Spinal cord (tissue), 10 donors: ENCODE measurements at places on chromosomes 12 and 14.
A peak's percentile ranks its signal among the peaks of the same experiment; 100 is the strongest.

DNA sequence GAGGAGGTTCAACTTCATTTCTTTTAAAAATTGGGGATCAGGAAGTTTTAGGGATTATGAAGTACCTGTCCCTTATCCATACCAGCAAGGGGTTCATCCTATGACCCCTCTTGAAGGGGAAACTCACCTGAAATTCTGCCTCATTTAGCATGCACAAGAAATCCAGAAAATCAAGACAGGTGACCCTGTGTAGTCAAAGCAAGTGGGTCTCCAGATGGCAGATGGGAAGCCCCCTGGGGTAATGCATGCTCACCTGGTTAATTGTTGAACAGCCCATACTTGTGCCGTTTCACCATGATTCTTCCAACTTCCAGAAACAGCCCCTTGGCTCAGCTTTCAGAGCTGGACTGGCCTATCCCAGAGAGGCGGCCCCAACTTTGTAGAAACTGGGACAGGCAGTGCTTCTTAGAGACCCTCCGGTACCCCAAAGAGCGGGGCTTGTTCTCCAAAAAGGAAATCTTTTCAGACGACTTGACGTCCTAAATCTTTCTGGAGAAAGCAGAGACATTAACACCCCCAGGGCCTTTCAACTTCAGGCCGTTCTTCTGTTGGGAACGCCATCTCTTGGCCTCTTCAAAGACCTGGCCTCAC lies 66.3 kb upstream of the ESRRB start:
- DNase-seq = no peak

DNA sequence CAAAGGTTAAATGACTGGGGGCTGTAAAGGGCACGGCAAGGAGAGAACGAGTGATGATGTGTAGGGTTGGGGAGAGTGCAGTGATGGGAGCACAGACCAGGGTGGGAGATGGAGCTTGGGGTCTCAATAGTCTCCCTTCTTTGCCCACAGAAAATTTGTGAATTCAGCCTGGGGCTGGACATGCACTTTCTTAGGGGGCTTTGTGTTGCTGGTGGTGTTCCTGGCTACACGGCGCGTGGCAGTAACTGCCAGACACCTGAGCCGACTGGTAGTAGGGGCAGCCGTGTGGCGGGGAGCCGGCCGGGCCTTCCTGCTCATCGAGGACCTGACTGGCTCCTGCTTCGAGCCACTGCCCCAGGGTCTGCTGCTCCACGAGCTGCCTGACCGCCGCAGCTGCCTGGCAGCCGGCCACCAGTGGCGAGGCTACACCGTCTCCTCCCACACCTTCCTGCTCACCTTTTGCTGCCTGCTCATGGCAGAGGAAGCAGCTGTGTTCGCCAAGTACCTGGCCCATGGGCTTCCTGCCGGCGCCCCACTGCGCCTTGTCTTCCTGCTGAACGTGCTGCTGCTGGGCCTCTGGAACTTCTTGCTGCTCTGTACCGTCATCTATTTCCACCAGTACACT lies 1.7 kb downstream of the FITM1 start:
- no peak for DNase-seq

GRCh38 chr14:68682166-68683103 lies 110.4 kb downstream of the ZFP36L1 start:
- no peak for DNase-seq

GRCh38 chr14:91827746-91828145 lies 39.6 kb downstream of the TC2N start:
- no peak for DNase-seq

DNA sequence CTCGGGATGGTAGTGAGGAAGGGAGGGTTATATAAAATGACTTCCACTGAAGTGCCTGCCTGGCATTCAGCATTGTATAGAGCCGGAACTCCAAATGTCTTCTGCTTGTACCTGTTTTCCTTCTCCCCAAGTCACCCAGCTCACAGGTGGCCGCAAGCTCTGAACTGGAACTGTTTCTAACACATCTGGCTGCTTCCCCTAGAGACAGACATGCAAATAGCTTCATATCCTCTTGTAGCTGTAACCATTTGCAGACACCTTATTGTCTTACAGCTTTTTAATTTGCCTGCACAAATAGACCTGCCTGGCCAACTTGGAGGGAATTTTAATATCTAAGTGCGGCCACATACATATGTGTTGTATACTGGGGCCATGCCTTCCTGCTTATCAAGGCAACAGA lies 126.0 kb downstream of the CHST11 start:
- no peak for DNase-seq

GRCh38 chr14:96901227-96901626 lies 104.0 kb downstream of the VRK1 start:
- DNase-seq = no peak

DNA sequence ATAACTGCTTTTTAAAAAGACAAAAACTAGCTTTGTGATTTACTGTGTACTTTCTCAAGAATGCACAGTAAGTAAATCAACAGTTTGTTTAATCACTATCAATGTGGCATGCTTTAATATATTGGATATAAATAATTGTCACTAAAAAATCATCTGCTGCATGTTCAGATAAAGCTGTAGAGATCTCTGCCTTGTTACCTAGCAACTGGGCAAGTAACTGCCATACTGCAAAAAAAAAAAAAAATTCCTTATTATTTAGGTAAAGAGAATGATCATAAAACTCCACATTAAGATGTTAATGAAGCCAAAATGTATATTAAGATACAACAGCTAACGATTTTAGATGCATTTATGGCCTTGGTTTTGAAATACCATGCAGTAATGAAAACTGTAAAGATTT lies 237.4 kb downstream of the APAF1 start:
- no peak for DNase-seq

GRCh38 chr12:113260636-113261300 lies 39.5 kb downstream of the TPCN1 start:
- no peak for DNase-seq

GRCh38 chr12:96210376-96211055 lies 16.3 kb downstream of the ELK3 start:
- DNase-seq = no peak

DNA sequence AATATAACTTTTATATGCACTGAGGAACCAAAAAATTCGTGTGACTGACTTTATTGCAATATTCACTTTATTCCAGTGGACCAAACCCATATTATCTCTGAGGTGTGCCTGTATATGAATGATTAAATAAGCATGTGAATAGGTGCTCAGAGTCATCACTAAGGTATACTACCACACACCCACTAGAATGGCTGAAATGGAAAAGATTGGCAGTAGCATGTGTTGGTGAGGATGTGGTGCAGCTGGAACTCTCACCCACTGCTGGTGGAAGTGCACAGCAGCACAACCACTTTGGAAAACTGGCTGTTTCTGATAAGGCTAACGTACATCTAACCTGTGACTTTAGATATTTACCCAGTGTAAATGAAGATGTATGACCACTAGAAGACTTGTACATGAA lies 36.8 kb downstream of the GOLGA5 start:
- no peak for DNase-seq

- no peak for DNase-seq
Observed at GRCh38 chr12:64891629-64892028, 67.2 kb downstream of the TBC1D30 start.

DNA sequence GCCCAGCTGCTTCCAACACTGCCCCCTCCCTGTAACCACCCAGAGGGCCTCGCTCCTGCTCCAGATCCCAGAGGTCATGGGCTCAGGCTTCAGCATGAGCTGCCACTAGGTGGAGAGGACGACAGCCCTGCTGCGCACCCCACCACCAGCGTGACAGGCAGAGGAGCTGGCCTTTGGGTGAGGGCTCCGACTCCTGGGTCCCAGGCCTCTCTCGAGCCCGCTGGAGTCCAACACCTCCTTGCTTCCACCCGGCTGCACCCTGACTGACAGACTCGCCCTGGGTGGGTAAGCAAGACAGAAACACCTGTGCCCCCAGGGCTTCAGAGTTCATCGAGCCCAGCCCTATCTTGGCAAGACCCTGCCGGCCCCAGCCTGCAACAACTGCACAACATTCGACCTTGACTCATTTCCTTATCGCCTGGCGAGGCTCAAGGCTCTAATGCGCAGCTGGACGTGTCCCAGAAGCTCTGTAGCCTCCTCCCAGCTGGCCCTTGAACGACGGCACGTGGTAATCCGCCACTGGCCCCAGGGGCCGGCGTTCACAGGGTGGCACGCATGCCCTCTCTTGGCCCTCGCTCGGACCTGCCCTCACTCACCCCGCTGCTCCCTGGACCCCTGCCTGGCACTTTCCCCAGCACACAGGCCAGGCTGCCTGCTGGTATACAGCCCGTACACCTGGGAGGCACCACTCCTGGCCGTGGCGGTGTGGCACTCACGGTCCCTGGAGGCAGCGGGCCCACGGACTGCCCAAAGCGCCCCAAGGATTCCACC lies 28.0 kb downstream of the VPS37B start:
- DNase-seq = no peak

DNA sequence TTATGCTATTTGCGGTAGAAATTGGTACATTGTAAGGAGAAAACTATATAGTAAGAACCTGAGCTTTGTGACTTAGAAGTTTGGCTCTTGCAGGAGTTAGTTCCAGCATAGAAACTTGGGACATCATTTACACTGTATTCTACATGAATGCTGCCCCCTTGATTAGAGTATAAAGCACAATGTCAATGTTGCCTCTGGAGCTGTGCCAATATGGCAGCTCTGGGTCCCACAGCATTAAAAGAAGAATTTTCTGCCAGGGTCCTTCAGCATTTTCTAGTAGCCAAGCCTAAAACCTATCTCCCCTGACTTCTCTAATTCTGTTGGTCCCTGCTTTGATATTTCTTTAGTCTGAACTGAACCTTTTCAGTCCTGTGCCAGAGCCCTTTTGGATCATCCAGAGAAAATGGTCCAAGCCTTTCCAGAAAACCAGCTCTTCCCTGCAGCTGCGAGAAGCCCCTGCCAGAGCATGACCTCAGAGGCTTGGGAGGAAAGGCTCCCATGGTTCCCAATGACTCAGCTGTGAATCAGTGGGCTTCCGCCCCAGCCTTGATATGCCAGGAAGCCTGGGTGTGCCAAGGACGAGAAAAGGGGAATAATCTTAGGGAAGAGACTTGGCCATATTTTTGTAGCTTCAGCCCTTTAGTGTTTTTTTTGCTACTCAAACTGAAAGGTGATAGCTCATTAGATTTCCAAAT lies 43.2 kb downstream of the PLEKHG7 start:
- peak; percentile 46 for DNase-seq

DNA sequence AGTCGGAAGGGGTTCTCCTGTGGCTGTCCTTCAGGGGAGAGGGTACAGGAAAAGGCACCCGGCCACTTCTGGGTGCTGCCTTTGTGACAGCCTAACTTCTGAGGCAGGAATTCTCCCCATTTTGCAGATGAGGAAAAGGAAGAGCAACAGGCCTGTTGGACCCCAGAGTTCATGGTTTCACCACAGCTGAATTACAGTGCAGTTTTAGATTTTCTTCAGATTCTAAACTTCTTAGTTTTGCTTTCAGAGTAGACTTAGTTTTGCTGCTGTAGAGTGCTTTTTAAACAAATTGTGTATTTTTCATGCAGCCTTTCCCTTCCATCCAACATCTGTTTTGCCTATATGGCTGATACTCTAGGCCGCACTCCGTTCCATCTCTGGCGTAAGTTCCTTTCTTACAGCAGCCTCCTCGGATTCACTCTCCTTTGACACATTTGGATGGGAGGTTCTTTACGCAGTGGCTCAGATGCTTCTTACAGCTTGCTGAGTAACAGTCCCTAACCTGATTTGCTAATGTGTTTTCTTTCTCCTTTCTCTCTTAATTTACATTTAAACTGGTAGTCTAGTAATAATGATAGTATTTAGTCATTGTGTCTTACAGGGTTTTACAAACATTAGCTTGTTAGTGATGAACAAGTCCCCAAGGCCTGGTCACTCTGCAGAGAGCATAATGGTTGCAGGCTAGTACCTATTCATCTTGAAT lies 7.8 kb downstream of the TRAF3 start:
- no peak for DNase-seq

- no peak for DNase-seq
Observed at GRCh38 chr14:49895480-49895879, 2.6 kb downstream of the ARF6 start.

- no peak for DNase-seq
Observed at GRCh38 chr14:77006132-77006531, 22.4 kb downstream of the IRF2BPL start.

- no peak for DNase-seq
Observed at GRCh38 chr14:88866305-88866704, 41.9 kb downstream of the TTC8 start.

GRCh38 chr14:45698462-45699134 lies 445.6 kb upstream of the MIS18BP1 start:
- DNase-seq = no peak

GRCh38 chr14:42391146-42391834 lies 784.6 kb downstream of the LRFN5 start:
- no peak for DNase-seq

DNA sequence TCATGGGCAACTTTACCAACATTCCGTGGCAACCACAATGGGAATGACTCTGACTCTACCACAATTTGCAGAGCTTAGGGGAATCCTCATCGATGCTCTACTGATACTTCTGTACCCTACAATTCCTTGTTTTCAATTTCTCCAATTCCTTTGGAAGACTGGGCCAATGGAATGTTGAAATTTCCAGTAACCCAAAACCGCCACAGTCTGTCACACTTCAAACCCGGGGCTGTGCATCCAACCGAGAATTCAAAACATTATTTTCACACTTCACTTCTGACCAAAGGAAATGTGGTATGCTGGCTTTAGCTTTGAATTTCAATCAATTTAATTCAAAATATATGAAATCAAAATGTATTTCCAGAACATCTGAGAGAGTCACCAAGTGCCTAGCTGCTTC lies 951.4 kb downstream of the VRK1 start:
- no peak for DNase-seq

- no peak for DNase-seq
Observed at GRCh38 chr12:32155041-32155440, 48.4 kb downstream of the BICD1 start.
